CD4-positive, alpha-beta T cell (primary cell): ENCODE measurements at places on chromosomes 6 and 20.

DNA sequence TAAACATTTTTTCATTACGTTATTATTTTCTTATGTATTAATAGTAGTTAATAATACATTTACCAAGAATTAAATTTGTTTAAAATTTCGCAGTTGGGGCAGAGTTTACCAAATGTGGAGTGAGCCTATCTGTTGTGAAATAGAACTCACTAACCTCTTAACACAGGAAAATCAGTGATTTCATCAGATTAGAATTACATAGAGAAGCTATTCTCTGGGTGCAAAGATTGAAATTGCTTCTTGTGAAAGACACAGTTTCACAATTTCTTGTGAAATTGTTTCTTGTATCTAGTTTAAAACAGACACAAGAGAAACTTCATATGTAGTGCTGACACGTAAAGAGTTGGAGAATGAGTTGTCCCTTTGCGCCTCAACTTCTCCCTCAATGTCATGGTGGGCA, 69.4 kb upstream of the PRL start:
- DNase-seq = no peak

DNA sequence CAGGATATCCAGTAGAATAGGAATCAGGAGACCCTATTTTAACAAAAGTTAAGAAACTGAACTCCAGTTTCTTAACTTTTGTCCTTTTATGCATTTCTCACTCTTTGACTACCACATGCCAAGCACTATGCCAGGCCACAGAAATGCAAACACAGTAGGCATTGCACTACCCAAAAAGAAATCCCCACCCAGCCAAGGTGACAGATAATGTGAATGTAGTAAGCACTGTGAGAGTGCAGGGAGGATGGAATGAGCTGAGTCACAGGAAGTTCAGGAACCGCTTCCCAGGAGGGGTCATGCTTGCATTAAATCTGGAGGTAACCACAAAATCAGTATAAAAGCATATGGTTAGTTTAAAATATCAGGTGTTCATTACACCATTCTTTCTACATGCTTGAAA, 20.1 kb upstream of the FAM83C start:
- DNase-seq = no peak

- DNase-seq = no peak
Measured at GRCh38 chr6:93389192-93389591, 30.2 kb downstream of the EPHA7 start.

DNA sequence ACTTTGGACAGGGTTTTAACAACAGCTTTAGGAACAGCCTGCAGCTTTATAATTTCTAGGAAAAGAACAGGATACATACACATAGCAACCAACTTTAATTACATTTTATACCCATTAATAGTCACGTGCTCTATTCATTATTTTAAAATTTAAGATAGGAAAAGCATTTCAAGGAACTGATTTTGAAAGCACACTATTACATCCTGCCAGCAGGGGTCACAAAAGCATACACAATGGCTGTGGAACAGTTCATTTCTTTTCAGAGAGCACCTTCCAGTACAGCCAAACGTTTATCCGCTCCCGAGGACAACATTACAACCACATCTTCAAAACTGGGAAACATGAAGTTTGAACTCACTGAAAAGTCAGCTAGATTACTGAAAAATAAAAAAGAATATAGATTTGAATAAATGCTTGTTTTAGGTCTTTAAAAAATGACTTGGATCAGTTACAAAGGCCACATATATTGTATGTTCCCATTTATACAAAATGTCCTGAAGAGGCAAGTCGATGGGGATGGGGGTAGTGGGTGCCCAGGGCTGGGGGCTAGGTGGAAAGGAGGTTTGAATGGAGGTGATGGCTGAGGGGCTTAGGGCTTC, 104.6 kb upstream of the EXOC2 start:
- DNase-seq = no peak

DNA sequence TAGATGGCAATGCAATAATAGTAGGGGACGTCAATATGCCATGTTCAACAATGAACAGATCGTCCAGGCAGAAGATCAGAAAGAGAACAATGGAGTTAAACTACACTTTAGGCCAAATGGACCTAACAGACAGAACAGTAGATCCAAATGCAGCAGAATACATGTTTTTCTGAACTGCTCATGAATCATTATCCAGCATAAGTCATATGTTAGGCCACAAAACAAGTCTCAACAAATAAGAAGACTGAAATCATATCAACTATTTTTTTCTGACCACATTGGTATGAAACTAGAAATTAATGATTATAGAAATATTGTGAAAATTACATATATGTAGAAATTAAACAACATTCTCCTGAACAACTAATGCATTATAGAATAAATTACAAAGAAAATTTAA, 10.2 kb upstream of the DEFB125 start:
- no peak for DNase-seq

- no peak for DNase-seq
Measured at GRCh38 chr20:20939006-20939405, 167.2 kb downstream of the LINC00237 start.

DNA sequence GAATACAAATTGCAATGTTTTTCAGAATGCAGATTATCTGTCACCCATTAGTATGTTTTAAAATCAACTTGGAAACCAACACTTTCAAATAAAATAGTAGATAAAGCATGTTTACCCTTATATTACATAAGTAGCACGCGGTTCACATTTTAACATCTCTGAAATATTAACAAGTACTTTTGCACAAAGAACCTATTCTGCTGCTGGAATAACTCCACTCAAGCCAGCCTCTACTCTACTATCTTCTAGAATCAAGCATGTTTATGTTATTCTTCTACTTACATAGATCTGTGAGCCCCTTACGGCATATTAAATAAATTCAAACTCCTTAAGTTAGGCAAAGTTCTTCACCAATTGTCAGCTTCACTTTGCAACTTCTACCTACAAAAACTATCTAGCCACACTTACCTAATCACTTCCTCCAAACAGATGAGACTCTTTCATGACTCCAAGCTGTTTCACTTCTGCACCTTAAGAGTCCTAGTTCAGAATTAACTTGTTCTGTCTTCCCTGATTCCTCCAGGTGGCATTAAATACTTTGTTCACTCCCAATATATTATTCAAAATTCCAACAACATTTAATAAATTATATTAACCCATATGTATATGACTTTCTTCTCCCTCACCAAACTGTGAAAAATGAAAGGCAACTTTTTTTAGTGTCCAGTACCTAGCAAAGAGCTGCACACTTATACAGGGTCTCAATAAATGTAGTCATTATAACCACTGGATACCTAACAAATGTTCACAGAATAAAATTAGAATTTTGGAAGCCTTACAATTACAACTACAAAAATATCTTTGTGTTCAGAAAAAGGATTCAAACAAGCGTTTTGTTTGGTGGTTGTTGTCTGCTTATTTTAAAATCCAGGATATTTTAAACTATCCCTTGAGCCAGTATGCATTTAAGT, 12.1 kb downstream of the CEP85L start:
- DNase-seq = peak; percentile 25

- no peak for DNase-seq
Measured at GRCh38 chr6:5752391-5752680, 254.4 kb downstream of the NRN1 start.

GRCh38 chr6:10531942-10532341, 10.8 kb downstream of the GCNT2 start:
- DNase-seq = no peak
